IPS DF 19.7 (cell line): ENCODE measurements at places on chromosomes 13 and 19.
A peak's percentile ranks its signal among the peaks of the same experiment; 100 is the strongest.

DNA sequence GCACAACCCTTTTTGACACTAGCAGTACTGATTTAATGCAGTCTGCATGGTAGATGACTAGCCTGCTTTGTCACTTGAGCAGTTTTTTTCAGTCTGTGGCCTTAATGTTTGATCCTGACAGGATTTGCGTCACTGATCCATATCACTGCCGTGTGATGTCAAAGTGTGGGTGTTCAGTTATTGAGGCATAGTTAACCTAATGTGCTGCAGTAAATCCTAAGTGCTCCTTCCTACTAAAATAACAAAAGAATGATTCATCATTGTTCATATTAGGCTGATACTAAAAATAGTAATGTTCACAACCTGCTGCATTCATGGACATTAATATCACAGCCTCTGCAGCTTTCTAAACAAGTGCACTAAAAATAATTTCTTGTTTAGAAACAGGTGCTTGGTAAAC lies 121.9 kb upstream of the MLNR start:
- DNase-seq, result no peak

- no peak for DNase-seq
Measured at GRCh38 chr13:112447306-112447705, 71.2 kb downstream of the SPACA7 start.

DNA sequence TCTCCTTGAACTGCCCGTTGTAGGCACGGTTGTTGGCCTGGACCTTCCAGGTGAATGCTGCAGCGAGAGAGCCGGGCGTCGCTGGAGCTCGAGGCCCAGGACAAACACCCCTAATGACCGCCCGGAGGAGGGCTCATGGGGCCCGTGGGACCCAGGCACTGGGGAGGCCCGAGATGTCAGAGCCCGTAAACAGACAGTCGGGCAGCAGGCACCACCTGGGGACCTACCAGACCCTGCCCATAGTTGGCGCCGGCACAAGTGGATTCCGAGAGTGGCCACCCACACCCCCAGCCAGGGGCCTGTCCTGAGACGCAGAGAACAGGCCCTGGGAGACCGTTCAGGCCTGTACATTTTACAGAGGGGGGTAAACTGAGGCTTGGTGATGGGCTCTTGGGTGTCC lies 2.4 kb downstream of the ATP8B3 start:
- DNase-seq, result no peak

- DNase-seq, result peak; percentile 70
Measured at GRCh38 chr19:13195678-13196077, 45.5 kb downstream of the IER2 start.

DNA sequence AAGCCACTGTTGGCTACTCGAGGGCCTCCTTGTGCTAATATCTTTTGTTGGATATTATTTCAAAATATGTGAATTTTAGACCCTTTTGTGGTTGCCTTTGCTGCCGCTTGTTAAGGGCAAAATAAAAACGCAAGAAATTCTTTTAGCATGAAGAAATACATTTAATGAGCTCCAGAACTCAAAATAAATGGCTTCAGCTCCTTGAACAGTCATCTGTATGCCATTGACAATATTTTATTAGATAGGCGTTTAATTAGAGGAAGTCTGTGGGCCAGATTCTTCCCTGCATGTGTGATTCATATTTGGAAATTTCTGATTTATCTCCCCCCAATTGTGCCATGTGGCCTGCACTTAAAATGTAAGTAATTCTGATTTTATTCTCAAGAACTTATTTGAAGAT lies 177.2 kb downstream of the STK24 start:
- DNase-seq, result no peak

DNA sequence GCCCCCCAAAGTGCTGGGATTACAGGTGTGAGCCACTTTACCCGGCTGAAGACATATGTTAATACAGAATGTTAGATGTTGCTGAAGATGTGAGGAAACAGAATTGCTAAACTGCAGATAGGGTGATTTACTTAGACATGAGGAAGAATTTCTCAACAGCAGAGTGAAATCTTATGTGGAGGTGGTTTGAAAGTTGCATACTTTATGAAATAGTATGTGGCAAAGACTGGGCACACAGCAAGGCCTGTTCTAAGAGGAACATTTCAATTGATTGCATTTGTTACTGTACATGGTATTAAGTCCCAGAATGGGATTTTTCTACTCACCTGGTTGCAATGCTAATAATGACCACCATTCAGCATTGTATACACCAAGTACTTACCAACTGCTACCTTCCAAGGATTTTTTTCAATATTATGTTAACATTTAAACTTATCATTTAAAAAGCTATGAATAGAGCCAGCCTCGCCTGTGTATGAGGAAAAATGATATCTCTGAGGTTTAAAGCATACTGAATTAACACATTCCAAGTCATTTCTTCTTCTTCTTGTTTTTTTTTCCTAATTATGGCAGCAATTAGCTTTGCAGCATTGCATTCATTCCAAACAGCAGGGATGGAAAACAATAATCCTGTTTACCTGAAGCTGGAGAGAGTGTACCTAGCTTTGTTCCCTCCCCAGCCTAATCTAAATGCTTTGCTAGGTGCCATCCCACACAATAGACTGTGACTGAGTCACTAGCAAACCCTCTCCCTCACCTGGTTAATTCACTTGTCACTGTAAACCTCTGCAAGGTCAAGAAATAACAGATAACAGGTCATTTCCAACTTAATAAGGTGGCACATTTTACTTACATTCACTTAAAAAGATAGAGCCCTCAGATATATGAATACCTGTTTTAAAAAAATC lies 19.4 kb upstream of the KLF5 start:
- no peak for DNase-seq

GRCh38 chr19:35460608-35461007 lies 12.6 kb downstream of the FFAR2 start:
- no peak for DNase-seq

GRCh38 chr13:76741624-76742023 lies 144.6 kb downstream of the KCTD12 start:
- DNase-seq, result no peak

- DNase-seq, result no peak
Measured at GRCh38 chr19:38190793-38191192, 33.2 kb downstream of the DPF1 start.

GRCh38 chr19:34655651-34656050 lies 21.3 kb downstream of the SCGB2B2 start:
- DNase-seq, result no peak

GRCh38 chr13:43473437-43473836 lies 313.3 kb downstream of the ENOX1 start:
- DNase-seq, result no peak

GRCh38 chr13:49922301-49922700 lies 13.8 kb downstream of the SPRYD7 start:
- DNase-seq, result no peak

DNA sequence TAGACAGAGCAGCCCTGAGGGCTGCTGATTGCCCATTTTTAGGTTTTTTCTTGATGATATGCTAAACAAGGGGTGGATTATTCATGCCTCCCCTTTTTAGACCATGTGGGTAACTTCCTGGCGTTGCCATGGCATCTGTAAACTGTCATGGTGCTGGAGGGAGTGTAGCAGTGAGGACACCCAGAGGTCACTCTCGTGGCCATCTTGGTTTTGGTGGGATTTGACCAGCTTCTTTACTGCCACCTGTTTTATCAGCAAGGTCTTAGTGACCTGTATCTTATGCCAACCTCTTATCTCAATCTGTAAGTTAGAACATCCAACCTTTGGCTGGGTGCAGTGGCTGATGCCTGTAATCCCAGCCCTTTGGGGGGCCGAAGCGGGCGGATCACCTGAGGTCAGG lies 148.0 kb downstream of the PTPRS start:
- DNase-seq, result no peak

DNA sequence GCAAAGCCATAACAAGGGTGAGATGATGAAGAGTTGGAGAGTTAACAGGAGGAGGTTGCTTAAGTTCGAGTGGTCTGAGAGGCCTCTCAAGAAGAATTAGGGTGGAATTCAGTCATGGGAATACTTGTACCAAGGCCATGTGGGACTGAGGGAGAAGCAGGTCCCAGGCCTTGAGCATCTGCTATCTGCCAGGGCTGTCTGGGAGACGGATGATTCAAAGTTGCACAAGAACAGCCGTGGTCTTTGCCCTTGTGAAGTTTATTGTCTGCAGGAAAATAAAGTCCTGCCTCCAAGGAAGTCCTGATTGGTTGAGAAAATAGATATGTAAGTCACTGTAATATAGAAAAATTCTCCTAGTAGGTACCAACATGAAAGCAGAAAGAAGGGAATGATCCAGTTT lies 178.8 kb upstream of the RFC3 start:
- no peak for DNase-seq

DNA sequence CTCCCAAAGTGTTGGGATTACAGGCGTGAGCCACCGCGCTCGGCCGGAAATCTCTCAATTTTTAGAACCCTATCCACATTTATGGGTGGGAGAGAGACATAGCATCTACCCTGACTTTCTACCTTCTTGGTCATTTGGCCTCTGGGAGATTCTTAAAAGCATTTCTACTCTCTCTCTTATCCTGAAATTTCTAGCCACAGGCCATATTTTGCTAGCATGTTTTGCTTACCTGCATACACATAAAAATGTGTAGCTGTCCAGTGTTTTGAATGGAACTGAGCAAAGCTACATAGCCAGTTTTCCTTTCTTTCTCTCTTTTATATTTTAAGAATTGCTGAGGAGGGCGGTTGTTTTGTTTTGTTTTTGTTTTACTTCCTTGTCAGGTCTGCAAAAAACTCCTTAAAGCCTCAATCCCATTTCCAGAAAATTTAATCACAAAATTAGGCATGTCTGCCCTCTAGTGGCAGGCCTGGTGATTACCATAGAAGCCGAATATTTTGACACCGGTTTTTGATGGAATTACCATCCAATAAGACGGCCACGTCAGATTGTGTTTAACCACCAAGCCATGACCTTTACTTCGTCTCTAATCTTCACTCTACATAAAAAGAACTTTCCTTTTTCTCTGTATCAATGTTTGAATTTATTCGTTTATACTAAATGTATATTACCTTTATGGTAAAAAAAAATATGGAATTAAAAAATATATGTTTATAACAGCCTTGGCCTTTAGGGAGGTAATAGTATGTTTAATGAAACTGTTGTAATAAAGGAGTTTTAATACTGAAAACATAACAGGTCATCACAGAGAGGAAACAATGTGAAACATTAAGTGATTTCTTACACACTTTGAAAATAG lies 34.4 kb upstream of the OXGR1 start:
- no peak for DNase-seq

- no peak for DNase-seq
Measured at GRCh38 chr13:112963641-112964040, 5.4 kb upstream of the MCF2L start.

DNA sequence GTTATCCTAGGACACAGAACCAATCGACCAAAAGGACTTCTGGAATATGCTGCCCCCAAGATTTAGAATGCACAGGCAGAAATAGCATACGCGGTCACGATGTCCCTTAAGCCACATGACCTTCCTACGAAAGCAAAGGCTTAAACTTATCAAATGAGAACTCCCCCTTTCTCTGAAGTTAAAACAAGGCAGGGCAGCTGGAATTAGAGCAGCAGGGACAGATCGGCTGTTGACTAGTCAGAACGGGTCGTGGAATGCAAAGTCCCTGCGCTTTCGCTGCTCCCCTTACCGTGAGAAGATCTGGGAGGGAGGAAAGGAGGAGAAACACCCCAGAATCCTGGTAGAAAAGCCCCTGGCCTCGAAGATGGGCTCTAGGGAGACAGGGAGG lies 799 bp upstream of the USPL1 start:
- peak; percentile 40 for DNase-seq

DNA sequence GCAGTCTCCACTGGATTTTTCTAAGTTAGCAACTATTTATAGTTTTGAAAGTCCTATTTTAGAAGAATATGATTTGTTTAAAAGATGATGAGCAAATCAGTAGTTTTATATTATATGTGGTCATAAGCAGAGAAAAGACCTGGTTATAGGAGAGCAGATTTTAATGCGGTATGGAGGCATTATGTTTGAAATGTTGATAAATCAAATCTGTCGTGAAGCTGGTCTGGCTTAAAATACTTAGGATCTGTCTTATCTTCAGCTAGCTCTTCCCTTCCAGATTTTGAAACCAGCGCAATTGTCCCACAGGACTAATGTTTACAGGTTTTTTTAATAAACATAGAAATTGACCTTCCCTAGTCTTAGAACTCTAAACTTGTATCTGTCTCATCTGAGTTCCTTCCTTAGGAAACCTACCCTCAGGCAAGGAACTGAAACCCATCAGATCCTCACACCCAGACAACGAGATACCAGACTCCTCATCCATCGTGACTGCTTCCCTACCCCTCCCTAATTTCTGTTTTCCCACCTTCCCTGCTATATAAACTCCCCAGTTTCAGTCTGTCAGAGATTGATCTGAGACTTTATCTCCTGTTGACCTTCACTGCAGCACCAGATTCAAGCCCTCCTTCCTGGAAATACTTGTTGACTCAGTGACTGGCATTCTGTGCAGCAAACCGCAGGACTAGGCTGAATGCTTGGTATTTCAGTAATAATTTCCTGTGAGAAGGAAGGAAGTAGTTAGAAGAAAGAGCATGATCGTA lies 37.8 kb upstream of the CXCL17 start:
- DNase-seq, result no peak

GRCh38 chr19:7622933-7623685 lies 6.2 kb downstream of the XAB2 start:
- DNase-seq, result no peak

GRCh38 chr19:46766569-46767317 lies 20.5 kb upstream of the STRN4 start:
- no peak for DNase-seq

DNA sequence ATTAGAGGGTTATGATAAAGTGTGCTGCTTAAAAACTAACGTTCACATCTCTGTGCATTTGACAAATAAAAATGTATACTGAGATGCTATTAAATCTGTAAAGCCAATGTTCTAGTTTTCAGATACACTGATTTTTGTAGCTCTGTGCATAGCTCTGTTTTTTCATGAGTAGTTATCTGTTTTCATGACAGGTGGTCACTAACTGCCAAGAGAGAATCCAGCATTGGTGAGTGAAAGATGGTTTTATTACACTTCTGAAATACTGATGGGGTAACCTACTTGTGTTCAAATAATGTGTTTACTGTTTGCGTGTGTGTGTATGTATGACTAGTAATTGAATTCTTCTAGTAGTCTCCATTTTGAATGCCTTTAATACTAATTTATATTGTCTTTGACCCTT lies 29.0 kb downstream of the URI1 start:
- DNase-seq, result no peak

DNA sequence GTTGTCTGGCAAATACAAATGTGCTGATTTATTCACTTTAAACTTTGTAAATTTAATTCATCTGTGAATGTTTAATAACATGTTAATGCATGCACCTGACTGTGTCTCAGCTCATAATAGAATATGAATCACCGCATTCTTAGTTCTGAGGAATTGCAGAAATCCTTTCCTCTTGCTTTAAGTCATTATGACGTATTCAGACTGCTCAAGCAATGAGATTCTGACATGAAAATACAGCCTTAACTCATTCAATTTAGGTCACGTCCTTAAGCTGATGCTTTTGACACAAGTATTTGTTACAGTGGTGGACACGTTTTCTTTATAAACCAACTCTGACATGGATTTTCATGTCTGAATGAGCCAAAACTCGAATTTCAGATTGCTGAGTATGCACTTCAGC lies 541.0 kb upstream of the KLF12 start:
- DNase-seq, result no peak

- DNase-seq, result no peak
Measured at GRCh38 chr19:50513746-50514345, at the start of gene ASPDH. ASPDH (minus strand) TSS chr19:50513913; CDS start chr19:50513823, 90 bp downstream.

- no peak for DNase-seq
Measured at GRCh38 chr13:23754506-23754905, 134.7 kb downstream of the MIPEP start.

- DNase-seq, result no peak
Measured at GRCh38 chr19:13993590-13994300, 12.4 kb downstream of the RFX1 start.
